ENCODE measurements at places on chromosomes 16 and 17. TPM values are rescaled to one million over a fixed set of nuclear protein-coding genes. Genes with fewer than 3 reads are reported as not detected.

The TNFSF12 gene
- total RNA-seq: 2.1 TPM

The KRTAP4-4 gene
- not detected for total RNA-seq

The HEATR9 gene
- not detected for total RNA-seq

The SEC14L1 gene
- total RNA-seq: 28.7 TPM

The RTN4RL1 gene
- total RNA-seq: 0.09 TPM

The ABCA8 gene
- 50.3 TPM for total RNA-seq

The KRT9 gene
- total RNA-seq: not detected

The C1QTNF8 gene
- not detected for total RNA-seq

The FUS gene
- total RNA-seq: 29.1 TPM

The AIPL1 gene
- total RNA-seq: not detected

The COPRS gene
- total RNA-seq: 93.1 TPM

The SLC13A2 gene
- total RNA-seq: not detected

The SGSH gene
- total RNA-seq: 17.7 TPM

The PRKCA gene
- 31.8 TPM for total RNA-seq

The CYGB gene
- 84.9 TPM for total RNA-seq

The LLGL2 gene
- 0.14 TPM for total RNA-seq

The ABCC11 gene
- total RNA-seq: under 0.01 TPM

The CDK3 gene
- 0.92 TPM for total RNA-seq

The TEKT5 gene
- 0.14 TPM for total RNA-seq

The TMEM235 gene
- not detected for total RNA-seq

The PHF23 gene
- 47.5 TPM for total RNA-seq

The CCDC200 gene
- not detected for total RNA-seq

The CCDC154 gene
- 0.14 TPM for total RNA-seq

The SLC38A8 gene
- not detected for total RNA-seq

The CTCF gene
- 15.7 TPM for total RNA-seq

The ACSF3 gene
- total RNA-seq: 24.7 TPM

The LDHD gene
- 0.55 TPM for total RNA-seq

The ZPBP2 gene
- total RNA-seq: not detected

The CHCT1 gene
- total RNA-seq: 0.14 TPM

The PPP1R1B gene
- total RNA-seq: not detected

The PHOSPHO1 gene
- total RNA-seq: 0.71 TPM

The ABCC12 gene
- not detected for total RNA-seq

The RHBDF1 gene
- total RNA-seq: 41.6 TPM

The ARL5C gene
- total RNA-seq: not detected

The PYDC1 gene
- total RNA-seq: not detected

The TRIM65 gene
- 13.5 TPM for total RNA-seq

The TAC4 gene
- total RNA-seq: not detected

The CTF1 gene
- total RNA-seq: 1.7 TPM

The HES7 gene
- not detected for total RNA-seq

The ATP2C2 gene
- under 0.01 TPM for total RNA-seq

Measured in smooth muscle cell of bladder (primary cell).